Right renal pelvis (tissue), 4 donors: ENCODE measurements at places on chromosomes 1 and 21. TPM values are rescaled to one million over a fixed set of nuclear protein-coding genes. Genes with fewer than 3 reads are reported as not detected.

DNA sequence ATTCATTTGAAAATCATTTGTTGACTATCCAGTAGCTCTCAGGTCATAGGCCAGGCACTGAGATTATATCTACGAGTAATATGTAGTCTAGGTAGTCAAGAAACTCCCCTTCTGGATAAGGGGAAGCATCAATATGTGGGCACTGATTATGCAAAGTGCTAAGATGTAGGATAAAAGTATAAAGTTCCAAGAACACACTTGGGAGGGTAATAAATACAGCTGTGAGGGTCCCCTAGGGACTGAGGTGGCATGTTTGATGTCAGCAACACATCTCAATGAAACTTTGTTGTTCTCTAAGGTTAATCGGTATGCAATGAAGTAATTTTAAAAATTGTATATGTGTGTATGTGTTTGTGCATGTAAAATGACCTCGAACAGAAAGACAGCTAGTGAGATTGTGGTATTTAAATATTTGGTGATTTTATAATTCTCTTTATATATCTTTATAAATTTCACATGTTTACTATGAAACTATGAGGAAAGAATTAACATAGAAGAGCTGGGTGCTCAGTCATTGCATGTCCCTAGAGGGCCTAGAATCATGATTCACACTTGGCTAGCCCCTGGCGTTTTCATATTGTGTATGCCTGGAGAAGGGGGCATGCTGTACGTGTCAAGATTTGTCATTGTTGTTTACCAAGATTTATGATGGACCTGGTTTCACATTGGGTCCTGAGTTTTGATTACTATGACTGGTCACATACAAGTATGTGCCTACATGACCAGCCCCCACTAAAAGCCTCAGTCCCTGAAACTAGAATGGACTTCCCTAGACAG is 140.1 kb upstream of the DUSP10 start:
- no peak for DNase-seq

DNA sequence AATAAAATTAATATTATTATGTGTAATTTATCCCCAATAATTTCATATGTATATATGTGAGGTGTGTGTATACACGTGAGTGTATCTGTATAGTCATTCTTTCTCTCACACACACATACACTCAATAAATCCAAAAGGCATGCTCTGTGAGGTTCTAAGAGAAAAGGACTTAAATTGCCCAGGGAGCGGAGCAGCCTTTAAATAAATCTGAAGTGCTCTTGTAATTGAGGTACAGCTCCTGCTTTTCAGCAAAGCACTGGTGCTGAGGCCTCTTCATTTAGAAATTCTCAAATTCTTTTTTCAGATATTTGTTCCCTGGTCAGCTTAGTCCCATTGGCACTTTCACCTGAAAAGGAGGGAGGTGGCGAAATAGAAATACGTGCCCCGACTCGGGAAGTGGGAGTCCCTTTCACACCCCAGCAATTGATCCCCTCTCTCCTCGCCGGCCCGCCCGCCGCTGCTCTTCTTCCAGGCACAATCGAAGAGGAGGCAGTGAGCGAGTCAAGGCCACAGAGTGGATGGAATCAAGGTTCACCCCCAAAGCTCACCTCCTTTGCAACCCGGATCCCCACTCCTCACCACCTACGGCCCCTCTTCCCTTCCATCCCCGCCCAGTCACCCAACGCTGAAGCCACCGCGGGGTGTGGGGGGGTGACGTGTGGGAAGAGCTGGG is 944 bp downstream of the PLPPR5 start:
- no peak for DNase-seq

DNA sequence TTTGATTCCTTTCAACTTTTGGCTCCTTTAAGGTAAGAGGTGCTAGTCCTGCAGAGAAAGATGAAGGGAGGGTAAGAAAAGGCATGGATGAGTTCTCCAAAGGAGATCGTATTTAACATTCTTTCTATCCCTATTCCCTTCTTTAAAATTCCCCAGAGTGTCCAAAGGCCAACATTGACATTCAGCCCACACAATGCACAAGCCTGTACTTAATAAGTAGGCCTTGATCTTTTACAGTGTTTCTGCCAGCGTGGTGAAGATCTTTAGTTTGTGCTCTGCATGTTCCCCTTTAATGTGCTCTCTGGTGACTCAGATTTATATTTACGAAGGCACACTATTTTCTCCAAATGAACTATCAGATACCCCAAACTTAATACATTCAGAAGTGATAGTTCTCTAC is 582.5 kb upstream of the RGS18 start:
- DNase-seq = no peak

The MAN1C1 gene
- polyA plus RNA-seq = 16.2 TPM

DNA sequence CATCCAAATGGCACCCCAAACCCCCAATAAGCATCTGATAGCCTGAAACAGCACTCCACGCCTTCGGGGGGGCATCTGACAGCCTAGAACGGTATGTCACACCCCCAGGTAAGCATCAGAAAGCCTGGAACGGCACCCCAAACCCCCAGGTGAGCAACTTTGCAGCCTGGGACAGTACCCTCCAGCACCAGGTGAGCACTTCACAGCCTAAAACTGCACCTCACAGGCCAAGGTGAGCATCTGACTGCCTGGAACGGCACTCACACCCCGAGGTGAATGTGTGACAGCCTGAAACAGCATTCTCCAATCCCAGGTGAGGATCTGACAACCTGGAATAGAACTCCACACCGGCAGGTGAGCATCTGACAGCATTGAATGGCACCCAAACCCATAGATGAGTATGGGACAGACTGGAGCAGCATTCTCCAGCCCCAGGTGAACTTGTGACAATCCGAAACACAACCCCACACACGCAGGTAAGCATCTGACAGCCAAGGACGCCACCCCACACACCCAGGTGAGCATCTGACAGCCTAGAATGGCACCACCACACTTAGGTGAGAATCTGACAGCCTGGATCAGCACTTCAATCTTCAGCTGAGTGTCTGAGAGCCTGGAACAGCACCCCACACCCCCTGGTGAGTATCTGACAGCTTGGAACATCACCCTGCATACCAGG is 18.3 kb upstream of the MMEL1 start:
- DNase-seq = no peak

DNA sequence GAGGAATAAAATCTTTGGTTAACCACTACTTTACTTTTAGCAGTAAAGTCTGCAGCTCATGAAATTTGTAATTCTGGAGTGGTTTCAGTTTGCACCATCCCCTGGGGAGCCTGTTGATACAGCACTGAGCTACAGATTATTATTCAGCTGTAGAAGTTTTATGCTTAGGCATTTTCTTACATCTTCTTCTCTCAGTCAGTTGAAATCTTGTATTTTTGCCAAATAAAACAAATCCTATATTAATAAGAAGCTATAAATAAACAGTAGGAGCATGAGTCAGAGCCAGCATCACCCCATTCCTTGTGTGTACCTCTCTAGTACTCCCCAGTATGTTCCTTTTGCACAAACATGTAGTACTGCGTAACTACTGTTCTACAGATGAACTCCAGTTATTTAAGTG is 118.9 kb downstream of the ATF6 start:
- no peak for DNase-seq

DNA sequence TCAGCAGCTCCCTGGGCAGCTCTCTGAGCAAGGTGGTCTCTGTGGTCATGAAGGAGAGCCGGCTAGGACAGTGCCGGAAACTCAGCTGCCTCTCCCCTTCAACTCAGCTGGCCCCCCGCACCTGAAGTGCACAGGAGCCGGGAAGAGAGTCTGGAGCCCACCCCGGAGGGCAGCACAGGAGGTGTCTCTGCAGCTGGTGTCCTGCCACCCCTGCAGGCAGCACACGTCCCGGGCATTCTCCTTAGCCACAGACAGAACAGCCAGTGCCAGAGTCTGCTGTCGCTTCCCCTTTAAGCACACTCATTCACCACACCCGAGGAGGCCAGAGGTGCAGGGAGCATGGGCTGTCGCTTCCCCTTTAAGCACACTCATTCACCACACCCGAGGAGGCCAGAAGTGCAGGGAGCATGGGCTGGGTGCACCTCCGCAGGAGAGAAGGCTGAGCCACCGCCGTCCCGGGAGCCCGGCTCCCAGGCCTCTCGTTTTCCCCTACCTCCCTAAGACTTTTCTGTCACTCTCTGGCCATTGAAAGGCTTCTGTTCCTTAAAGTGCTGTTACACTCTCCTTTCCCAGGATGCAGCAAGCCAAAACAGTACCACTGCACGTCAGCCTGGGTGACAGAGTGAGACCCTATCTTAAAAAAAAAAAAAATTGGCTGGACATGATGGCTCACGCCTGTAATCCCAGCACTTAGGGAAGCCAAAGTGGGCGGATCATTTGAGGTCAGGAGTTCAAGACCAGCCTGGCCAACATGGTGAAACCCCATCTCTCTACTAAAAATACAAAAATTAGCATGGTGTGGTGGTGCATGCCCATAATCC is 16.9 kb upstream of the SAMD11 start:
- DNase-seq = no peak

GRCh38 chr1:43376723-43377235 is 9.0 kb upstream of the ELOVL1 start:
- no peak for DNase-seq

The NTMT2 gene
- polyA plus RNA-seq = not detected

The TGFBR3 gene
- 154 TPM for polyA plus RNA-seq

- DNase-seq = no peak
Measured at GRCh38 chr1:77582905-77583304, 99.6 kb downstream of the ZZZ3 start.

The MATN1 gene
- 0.14 TPM for polyA plus RNA-seq

DNA sequence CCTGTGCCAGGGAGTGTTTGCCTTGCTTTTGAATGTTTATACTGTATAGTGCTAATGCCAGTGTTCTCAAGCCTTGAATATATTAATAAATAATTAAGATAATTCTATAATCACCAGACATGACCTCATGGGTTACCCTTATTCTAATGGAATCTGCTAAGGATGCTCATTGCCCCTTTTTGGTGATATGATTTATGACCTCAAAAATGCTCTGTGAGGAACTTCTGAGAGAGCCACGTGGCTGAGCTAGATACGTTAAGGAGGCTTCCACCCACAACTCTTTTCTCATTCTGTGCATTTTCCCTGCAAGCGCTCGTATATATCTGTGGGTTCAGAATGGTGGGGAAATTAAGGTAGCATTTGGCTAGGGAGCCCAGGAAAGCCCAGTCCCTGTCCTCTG is 19.6 kb upstream of the SLC30A1 start:
- DNase-seq = no peak
